Trophoblast cell (in vitro differentiated cells and primary cell): ENCODE measurements at places on chromosomes 6 and 20.

DNA sequence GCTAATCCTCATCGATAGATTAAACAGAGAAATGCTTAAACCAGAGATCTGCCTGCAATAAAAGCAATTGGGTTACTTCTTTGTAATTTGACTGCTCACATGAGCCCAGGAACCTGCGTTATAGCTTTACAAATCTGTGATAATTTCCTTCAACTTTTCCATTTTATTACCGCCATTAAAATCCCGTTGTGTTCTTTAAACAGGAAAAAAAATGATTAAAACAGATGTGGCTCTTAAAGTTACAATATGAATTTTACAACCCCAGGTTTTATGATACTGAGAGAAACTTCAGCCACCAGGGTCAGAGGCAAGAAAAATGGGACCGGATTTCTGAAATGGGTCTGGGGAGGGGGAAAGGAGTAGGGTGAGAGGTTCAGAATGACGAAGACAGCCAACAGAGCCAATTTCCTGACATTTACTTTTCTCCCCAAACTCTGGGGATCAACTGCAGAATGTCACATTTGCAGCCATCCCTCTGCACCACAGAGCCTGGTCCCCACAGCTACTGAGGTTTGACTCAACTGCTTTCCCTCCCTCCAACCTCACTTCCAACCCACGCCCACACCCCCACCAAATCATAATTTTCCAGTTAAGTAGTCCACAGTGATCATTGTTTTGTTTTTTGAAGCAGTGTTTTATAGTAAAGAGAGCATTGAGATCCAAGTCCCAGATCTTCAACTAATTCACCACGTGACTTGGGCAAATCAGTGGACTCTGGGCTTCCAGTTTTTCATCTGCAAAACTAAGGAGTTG, 77.6 kb upstream of the EYA2 start:
- no peak for DNase-seq

DNA sequence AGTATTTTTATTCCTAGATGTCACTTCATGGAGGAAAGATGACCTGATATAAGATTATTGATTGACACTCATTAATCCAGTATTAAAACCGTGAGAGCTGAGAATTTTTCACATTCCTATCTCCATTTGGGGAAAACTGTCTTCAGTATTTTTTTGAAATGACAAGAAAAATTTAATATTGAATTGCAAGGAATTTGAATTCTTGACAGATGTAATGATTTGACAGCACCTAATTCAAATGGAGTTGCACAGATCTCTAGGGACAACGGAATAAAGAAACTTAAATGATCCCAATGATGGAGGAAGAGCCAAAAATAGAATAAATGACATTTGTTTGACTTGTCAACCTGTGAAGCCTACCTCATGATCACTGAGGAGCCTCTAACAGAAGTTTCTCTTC, 1591.4 kb downstream of the HACE1 start:
- no peak for DNase-seq

- DNase-seq, result no peak
These were observed 35.7 kb upstream of the OGFRL1 start for GRCh38 chr6:71252960-71253359.

- no peak for DNase-seq
These were observed 25.4 kb downstream of the ATG5 start for GRCh38 chr6:106300020-106300780.

GRCh38 chr6:100344321-100344720, 120.4 kb downstream of the SIM1 start:
- DNase-seq, result no peak

DNA sequence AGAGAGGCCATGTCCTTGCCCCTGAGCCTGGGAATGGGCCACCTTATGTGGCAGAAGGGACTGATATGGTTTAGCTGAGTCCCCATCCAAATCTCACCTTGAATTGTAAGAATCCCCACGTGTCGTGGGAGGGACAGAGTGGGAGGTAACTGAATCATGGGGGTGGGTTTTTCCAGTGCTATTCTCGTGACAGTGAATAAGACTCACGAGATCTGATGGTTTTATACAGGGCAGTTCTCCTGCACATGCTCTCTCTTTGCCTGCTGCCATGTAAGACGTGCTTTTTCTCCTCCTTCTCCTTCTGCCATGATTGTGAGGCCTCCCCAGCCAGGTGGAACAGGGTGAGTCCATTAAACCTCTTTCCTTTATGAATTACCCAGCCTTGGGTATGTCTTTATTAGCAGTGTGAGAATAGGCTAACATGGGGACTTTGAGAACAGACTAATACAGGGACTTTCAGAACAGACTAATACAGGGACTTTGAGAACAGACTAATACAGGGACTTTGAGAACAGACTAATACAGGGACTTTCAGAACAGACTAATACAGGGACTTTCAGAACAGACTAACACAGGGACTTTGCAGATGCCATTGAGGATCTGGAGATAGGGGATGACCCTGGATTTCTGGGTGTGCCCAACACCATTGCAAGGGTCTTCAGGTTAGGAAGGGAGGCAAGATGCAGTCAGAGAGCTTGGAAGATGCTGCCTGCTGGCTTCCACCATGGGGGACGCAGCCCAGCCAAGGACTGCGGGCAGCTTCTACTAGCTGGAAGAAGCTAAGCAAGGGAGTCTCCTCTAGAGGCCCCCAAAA, 86.9 kb downstream of the RAMACL start:
- no peak for DNase-seq

DNA sequence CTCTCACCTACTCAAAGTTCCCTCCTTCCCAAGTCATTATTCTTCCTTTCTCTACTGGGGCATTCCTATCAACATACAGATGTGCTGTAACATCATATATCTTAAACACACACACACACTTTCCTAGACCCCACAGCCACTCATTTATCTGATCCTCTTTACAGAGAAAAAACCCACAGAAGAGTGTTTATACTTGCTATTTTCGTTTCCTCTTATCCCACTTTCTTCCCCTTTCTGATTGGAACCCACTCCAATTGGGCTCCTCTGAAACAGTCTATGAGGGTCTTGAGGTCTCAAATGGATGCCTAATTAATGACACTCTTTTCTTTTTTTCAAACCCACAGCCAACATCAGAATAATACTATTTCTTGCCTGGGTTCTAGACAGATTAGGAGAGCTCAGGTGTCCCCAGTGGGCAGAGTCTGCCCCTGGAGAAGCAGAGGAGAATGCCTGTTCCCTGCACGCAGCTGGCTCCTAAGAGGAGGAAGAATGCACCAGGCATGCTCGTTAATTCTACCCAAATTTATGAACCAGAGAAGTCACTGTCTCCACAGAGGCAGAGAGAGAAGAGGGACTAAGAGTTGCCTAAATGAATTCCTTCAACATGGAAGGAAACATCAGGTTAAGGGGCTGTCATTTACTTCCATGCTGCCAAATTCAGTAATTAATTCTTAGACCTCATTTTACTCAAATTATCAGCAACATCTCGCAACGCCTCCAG, 65.9 kb downstream of the CRYBG1 start:
- no peak for DNase-seq
